Heart left ventricle (tissue), 16 donors: ENCODE measurements at places on chromosomes 7 and 10. TPM values are rescaled to one million over a fixed set of nuclear protein-coding genes. Genes with fewer than 3 reads are reported as not detected.

DNA sequence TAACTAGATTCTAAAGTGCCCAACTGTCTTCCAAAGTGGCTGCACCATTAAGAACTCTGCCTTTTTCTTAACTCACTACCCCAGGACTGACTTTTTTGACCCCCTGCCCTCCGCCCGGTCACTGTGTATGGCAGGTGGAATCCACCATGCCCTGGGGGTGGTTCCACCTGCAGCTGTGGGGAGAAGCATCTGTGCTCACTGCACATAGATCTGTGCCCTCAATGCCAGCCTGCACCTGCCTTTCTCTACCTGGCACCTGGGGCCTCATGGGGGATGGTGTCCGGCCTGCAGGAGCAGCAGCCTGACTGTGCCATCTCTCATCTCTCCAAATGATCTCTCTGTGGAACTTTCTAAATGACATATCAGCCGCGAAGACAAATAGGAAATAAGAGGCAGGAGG, 353.5 kb downstream of the PAXIP1 start:
- no peak for DNase-seq

DNA sequence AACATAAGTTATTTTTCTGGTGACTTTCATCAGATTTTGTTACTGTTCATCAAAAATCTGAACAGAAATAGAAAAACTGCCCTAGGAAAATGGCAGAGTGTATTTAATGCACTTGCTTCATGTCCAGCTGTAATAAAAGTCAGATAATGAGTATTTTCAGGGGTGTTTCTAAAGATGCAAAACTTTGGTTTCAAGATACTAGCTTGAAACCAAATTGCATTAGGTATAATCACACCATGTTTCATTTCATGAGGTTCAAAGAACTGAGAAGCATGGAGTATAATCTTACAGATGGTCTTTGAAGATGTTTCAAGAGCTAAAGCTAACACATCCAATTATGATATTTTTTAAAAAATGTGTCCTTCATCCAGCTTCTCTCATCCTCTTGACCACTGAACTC, 128.9 kb downstream of the NRCAM start:
- no peak for DNase-seq

DNA sequence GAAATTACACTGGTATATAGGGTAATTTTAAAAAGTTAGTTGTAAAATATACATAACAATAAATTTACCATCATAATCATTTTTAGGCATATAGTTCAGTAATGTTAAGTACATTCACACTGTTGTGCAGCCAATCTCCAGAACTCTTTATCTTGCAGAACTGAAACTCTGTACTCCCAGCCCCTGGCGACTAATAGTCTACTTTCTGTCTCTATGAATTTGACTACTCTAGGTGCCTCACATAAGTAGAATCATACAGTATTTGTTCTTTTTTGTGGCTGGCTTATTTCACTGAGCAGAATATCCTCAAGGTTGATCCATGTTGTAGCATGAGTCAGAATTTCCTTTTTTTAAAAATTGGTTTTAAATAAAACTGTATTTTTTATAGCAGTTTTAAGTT, 41.4 kb downstream of the NRF1 start:
- no peak for DNase-seq

GRCh38 chr7:16172366-16172765, 249.0 kb downstream of the CRPPA start:
- no peak for DNase-seq

DNA sequence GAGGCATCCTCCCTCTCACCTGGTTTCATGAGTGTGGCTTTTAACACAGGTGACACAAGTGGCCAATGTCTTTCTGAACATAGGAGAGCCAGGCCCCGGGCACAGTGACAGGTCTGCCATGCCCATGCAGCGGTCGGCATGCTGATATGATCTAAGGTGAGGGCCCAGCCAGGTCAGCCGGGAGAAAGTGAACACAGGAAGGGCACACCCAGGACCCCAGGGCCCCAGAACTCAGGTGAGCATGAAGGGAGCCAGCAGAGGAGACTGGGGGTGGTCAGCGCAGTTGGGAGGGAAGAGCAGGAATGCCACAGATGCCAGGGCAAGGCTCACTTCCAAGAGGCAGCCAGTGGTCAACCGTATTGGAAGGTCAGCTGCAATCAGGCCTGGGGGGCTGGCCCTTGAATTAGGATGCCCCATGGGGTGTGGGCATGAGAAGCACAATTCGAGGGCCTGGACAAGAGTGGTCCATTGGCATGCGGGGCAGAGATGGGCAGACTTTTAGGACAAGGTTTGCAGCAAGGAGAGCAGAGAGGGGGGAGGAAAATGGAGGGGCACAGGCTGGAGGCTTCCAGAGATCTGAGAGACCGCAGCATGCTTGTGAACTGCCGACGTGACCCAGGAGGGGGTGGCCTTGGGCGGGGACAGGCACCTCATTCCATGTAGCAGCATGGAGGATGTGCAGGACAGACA, 3.9 kb upstream of the INPP5A start:
- DNase-seq: no peak

- DNase-seq: no peak
Measured at GRCh38 chr10:45555795-45556194, 116.8 kb downstream of the ZFAND4 start.

DNA sequence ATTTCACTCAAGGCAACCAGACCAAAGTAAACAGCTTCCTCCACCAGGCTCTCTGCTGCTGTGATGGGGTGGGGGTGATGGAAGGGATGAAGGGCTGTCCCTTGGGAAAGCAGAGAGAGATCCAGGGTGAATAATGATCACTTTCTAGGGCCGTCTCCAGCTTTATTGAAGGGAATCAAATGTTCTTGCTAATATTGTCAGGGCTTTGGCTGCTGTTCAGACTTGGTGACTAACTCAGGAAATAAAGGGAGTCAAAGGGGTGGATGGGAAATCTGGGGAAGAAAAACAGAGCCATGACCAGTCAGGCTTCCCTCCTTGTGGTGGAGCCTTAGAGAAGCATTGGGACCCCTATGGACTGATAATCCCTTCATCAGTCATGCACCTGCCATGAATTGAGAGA, 196.2 kb upstream of the AGK start:
- DNase-seq: no peak

DNA sequence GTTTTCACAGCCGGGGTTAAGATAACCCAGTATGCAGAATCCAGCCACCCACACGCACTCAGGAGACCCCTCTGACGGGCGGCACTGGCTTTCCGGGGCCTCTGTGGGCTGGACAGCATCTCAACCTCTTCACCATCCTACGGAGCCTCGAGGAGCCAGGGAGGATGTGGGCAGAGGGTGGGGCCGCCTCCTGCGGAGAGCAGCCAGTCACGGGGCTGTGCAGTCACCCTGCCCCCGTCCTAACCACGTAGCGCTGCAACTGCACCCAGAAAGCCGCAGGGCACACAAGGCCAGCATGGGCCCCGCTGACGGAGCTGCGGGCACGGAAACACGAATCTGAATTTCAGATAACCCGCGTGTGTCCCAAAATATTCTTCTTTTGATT, 270.3 kb downstream of the ELFN1 start:
- DNase-seq: peak; percentile 56

DNA sequence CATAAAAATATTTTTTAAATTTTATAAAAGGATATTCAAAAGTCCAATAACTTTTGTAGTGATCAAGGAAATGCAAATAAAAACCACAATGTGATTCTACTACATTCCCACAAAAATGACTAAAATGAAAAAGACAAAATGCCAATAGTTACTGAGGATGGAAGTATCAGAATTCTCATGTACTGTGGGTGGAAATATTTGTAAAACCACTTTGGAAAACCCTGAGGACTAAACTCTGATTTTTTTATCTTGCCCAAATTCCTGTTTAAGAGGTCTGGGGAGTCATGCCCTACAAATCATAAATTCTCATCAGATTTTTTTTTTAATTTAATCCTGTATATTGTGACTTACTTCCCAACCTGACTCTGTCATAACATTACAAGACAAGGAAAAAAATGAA, 9.8 kb upstream of the SEMA3D start:
- DNase-seq: no peak

- no peak for DNase-seq
Measured at GRCh38 chr7:44158873-44159631, 17.9 kb upstream of the MYL7 start.

DNA sequence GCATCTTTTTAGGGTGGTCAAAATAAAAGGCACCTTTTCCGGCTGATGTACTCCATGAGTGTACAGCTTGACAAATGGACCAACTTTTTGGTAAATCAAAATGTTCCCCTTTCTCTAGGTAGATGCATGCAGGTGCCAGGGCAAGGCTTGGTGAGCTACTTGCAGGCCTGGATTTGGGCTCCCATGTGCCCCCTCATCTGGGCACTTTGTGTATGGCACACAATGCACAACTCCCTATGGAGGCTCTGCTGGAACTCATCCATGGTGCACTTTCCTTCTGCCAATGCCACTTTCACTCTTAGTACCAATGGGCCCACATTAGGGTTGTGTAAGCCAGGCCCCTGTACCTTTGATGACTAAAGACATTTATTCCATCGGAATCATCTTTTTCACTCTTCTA, 300.8 kb downstream of the SDHAF3 start:
- DNase-seq: no peak

DNA sequence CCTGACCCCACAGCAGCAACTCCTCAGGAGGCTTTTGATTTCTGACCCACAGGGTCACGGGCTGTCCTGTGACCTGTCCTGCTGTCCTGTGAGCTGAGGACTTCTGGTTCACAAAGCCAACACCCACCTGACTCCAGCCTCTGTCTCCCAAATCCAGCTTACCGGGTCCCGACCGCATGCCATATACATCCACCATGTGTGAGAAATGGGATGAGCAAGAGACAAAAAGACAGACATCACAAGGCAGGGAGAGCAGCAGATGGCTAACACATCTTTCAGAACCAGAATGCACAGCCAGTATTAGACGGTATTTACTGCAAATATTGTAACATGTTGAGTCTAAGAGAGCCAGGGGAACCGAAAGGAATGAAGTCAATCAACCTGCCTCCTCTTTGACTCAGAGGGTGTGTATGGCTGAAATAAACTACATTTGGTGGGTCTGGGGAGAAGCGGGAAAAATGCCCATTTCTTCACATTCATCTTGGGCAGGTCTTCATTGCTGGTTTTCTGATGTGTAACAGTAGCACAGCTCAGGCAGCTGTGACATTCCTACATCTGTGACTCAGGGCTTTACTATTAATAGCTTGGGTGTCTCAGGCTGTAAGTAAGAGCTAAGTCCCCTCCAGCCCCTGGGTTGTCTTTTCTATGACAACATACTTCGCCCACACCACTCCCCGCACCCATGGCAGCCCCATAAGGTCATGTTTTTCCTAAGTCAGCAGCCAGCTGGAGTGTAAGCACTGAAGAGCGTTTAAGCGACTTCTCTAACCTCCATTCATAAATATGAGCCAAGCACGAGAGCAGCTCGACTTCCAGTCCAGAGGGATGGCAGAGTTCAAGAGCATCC, 25.0 kb downstream of the ABLIM1 start:
- no peak for DNase-seq

DNA sequence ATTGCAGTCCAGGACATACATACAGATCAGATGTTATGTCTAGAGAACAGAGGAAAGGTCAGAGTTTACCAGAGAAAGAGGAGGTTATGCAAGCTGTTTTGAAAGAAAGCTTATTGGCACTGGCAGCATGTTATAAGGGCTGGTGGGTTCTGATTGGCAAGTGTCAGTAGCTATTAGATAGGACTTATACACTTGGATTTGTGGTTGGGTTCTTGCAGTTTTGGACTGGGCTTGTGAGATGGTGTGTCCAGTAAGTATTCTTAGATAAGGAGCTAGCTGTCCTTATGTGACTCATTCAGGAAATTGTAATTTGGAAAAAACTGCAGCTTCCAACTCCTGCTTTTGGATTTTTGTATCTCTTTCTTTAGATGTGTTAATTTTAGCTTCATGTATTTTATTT, 130.7 kb upstream of the NAMPT start:
- no peak for DNase-seq

GRCh38 chr10:36114141-36114540, 472.0 kb upstream of the FZD8 start:
- no peak for DNase-seq

DNA sequence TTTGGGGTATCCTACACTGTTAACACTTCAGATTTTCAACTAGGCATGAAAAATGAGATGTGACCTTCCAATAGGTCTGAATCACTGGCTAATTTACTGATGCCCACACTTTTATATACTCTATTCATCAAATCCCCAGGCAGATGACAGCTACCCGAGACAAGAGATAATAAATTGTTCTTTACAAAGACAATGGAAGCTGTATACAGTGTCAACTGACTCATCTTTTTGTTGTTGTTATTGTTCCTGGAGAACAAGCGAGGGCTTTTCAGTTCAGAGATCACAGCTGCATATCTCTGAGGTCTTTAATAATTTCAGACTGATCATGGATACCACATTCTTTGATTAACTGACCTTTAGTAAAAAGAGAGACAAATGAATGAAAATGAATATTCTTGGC, 228.9 kb downstream of the SDHAF3 start:
- no peak for DNase-seq

DNA sequence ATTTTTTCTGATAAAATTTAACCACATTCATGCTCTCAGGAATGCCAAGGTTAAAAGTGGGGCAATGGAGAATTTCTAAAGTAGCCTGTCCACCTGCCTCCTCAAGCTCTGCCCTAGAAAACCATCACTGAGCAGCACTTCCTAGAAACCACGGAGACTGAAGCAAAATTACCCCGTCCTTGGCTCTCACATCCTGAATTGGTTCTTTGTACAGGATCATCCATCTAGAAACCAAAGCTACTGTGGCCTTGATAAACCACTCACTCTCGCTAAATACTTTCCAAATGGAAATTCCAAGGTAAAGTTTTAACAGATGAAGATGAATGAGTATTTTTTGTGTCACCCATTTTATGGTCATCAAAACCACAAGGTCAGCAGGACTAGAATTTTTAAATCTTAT, 96.6 kb downstream of the AVL9 start:
- no peak for DNase-seq

GRCh38 chr7:114678116-114678515, 243.8 kb upstream of the MDFIC start:
- DNase-seq: no peak

- DNase-seq: no peak
Measured at GRCh38 chr10:71980181-71981014, 16.2 kb downstream of the CHST3 start.

DNA sequence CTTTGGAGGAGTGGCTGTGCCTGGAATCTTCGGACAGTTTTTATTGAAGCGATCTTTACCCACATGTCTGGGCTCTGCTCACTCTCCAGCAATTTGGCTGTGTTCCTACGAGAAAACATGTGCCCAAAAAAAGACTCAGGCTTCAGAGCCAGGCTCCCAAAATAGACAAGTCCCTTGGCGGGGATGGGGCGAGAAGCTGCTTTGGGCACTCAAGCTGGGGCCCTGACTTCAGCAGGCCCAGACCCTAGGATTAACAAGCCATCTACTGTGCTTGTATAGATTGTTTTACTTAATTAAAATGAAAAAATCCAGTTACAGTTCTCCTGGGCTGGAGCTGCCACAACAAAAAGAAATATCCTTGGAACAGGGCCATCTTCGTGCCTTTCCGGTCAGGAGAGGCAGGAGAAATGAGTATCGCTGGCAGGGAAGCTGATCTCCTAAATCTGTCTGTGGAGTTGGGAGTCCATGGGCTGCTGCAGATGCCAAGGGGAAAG, 51.4 kb upstream of the PDCD4 start:
- no peak for DNase-seq

The EN2 gene
- not detected for total RNA-seq

The SOSTDC1 gene
- total RNA-seq: not detected

The AGBL3 gene
- total RNA-seq: 0.63 TPM

The PRSS2 gene
- total RNA-seq: 2.2 TPM

The ANLN gene
- 1.0 TPM for total RNA-seq

The SPAG6 gene
- 0.42 TPM for total RNA-seq
